ENCODE measurements at places on chromosomes 12 and 14.

GRCh38 chr12:29333178-29333577 is 47.8 kb downstream of the ERGIC2 start:
- DNase-seq: no peak

DNA sequence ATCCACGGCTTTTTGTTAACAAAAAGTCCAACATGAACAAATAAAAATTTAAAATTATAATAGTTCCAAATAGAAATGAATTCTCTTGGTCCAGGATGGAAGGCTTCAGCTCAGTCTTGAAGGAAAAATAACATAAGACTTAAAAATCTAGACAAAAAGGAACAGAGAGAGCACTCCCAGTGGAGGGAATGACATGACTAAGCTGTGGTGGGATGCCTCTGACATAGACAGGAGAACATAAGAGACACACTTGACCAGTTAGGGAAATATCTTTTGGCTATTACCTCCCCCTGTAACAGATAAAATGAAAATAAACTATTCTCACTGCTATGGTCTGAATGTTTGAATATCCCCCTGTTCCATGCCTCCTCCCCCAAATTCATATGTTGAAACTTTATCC is 106.8 kb downstream of the BBS10 start:
- DNase-seq: no peak

- no peak for DNase-seq
Observed at GRCh38 chr14:81669308-81669707, 135.7 kb upstream of the SEL1L start.

DNA sequence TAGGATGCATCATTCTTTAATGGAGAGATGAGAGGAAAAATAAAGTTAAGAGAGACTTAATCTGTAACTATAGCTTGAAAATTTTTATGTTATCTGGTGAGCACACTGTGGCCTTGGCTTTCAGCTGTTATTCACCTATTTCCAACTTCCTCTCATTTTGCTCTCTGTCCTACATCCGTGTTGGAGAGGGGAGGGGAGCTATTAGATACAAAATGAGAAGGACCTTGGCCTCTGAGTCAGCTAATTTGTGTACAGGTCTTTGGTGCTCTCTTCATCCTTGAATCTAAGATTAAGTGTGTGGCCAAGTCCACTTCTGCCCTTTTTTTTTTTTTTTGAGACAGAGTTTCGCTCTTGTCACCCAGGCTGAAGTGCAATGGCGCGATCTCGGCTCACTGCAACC is 887 bp upstream of the APOBEC1 start:
- DNase-seq: no peak

DNA sequence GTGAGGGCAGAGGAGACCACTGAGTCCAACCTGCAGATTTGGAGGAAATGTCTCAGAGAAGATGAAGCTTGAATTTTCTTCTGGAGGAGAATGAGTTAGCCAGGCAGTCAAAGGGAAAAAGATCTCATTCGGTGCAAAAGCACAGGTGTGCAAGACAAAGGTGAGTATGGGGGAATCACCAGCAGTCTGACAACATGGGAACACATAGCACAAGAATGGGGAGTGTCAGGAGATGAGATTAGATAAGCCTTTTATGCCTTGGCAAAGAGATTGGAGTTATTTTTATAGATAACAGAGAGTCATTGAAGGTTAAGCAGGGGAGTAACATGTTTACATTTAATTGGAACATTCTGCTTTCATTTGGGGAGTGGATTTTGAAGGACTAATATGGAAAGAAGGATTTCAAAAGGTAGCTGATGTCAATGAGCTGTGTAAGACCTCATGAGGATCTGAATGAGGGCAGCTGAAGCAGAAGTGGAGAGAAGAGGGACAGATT is 171.3 kb upstream of the NTF3 start:
- DNase-seq: no peak

All from suppressor macrophage treated with lipopolysaccharide for 4 hours (primary cell).